ENCODE measurements at places on chromosomes 7 and 10.

DNA sequence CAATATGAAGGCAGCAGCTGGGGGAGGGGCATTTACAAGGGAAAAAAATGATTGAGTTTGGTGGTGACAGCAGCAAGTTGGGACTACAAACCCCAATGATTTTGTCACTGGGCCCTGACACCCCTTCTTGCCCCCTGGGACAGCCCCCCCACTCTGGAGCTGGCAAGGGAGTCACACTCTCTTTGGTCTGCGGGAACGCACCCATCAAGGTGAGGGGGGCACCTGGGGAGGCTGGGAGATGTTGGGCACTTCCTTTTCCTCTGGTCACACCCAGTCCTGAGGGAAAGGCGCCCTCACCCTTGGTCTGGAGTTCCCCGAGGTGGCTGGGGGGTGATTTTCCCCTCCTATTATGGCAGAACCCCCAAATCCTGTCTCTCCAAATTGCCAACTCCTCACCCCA, 24.4 kb downstream of the EPHB4 start:
- no peak for DNase-seq

- no peak for DNase-seq
Observed at GRCh38 chr7:151366880-151367222, 25.2 kb downstream of the NUB1 start.

DNA sequence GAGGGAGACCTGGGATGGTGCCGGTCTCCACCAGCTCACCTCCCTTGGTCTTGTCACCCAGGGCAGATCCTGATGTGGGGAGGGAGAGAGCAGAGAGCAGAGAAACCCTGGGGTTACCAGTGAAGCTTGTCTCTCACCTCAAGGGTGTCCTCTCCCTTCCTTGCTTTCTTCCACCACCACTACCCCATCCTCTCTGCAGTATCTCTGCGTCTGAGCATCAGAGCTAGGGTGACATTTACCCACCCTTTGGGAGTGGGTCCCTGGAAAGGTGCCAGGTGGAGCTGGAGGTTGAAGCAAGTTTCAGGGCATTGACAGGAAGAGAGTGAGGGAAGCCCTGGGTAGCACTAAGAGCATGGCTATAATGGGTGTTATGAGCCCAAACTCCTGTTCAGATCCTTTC, 75.2 kb upstream of the ANLN start:
- DNase-seq: no peak

GRCh38 chr10:101111547-101111946, 19.6 kb upstream of the TLX1 start:
- DNase-seq: no peak

DNA sequence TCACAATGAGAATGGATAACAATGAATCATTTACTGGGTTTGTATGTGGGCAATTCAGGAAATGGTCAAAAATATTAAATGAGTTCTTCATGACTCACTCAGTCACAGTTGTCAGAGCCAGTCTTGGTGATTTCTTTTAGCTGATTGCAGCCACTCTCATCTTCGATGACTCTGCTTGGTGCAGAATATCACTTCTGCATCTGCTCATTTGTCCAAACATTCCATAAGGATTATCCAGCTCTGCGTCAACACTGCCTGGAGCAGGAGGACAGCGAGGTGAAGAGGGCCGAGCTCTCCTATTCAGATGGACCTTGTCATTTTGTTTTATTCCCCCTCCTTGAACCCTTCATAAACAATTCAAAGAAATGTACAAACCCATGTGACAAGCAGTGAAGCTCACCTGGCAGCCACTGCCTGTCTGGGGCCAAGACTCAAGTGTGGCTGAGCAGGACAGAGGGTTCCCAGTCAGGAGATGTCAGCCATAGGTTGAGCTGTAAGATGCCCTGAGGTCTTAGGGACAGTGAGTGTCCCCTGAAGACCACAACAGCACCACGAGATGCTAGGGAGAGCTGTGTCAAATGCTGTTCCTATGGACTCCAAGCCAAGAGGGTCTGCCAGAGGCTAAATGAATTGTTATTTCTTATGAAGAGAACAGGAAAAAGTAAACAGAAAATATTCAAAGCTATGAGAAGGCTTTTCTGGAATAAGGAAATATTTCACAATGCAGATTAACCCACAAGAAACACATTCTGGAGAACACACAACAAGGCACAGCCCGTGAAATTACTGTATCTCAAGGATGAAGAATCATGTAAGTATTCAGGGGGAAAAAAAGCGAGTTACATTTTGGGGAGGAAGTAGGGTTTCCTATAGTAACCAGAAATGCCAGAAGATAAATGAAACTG, 33.1 kb upstream of the EGFR start:
- DNase-seq: no peak

DNA sequence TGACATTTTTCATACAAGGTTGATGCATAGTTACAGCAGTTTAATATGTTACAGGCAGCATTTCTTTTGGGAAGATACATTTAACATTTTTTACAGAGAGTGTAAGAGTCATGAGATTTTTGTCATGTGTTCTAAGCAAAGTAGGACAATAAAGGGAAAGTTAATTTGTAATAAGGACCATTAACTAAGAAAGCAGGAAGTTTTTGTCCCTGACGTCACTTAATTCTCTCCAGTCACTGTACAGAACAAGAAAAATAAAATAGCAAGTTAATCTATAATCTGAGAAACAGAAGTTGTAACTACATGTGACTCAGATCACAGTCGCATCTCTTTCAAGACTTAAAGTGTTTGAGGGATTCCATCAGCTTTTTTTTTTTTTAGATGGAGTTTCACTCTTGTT, 49.5 kb upstream of the CAPZA2 start:
- no peak for DNase-seq

DNA sequence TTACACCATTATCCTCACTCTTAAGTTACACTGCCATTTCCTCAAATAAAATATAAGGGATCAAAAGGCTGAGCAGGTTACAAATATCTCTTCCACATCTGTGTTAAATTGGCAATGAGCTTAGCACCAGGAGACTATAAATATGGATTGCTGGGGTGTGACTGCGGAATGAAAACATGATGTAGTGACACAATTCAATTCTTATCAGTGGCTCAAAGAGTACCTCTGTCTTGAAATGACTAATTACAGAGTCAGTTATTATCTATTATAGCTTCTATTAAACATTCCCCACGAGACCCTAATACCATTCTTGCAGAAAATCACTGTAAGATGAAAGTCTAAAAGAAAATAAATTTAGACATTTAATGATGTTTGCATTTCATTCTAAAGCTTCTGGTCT, 67.1 kb downstream of the RELN start:
- DNase-seq: no peak

DNA sequence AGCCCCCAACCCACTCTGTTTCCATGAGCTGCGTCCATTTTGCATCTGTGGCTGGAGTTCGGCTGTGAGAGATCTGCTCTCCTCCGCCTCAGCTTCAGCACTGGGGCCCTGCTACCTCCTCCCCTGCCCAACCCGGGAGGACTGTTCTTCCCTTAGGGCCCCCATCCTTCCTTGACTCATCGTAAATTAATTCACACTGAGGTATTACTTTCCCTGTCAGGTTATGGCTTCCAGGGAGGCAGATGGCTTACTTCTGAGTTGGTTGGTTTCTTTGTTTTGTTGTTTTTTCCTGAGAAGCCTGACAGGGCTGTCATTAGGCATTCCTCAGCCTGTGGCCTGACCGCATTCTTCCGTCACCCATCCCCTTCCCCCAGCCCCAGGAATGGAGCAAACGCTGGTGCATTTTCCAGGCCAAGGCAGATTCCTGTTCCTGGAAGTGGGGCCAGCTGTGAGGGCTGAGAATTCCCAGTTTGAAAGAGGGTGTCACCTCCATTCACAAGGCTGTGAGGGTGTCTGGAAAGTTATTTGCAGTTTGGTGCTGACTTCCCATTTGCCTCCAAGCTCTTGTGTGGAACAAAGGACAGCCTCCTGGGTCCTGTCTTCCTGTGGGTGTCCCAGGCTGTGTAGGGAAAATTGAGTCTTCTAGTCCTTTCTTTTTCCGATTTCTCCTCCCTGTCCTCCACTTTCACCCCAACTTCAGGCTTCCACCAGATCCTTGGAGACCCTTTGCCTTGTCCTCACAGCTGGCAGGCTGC, 11.7 kb downstream of the CPA5 start:
- DNase-seq: no peak

DNA sequence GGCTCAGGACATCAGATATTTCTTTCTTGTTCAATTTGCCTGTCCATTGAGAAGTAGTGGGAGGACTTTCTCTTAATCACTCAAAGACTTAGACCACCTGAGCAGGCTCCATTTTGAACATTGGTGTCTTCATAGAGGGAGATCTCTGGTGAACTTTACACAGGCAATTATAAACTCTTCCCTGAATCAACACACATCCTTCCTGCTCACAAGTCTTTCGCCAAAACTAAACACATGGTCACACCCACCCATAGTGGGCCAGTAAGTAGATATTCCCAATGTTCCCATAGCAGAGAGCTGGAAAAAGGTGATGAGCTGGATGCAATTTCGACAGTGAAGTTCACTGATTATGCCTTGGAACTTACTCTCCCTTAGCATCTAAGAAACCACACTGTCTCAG, 8.2 kb upstream of the MACC1 start:
- no peak for DNase-seq

GRCh38 chr10:14573666-14574261, 200.9 kb downstream of the FAM107B start:
- no peak for DNase-seq

- DNase-seq: no peak
Observed at GRCh38 chr7:150586068-150586784, 19.0 kb downstream of the GIMAP4 start.

- no peak for DNase-seq
Observed at GRCh38 chr7:45591101-45591906, 17.1 kb downstream of the ADCY1 start.

GRCh38 chr10:79171504-79171903, 102.7 kb downstream of the ZMIZ1 start:
- no peak for DNase-seq

GRCh38 chr7:3673524-3673923, 372.5 kb downstream of the SDK1 start:
- no peak for DNase-seq

All from stimulated activated CD4-positive, alpha-beta T cell treated with anti-CD3 and anti-CD28 coated beads, Interleukin-1b, Interleukin-23, amount 100 ng/mL, for 1 hour (primary cell).